ENCODE measurements at places on chromosomes 1 and 21.

DNA sequence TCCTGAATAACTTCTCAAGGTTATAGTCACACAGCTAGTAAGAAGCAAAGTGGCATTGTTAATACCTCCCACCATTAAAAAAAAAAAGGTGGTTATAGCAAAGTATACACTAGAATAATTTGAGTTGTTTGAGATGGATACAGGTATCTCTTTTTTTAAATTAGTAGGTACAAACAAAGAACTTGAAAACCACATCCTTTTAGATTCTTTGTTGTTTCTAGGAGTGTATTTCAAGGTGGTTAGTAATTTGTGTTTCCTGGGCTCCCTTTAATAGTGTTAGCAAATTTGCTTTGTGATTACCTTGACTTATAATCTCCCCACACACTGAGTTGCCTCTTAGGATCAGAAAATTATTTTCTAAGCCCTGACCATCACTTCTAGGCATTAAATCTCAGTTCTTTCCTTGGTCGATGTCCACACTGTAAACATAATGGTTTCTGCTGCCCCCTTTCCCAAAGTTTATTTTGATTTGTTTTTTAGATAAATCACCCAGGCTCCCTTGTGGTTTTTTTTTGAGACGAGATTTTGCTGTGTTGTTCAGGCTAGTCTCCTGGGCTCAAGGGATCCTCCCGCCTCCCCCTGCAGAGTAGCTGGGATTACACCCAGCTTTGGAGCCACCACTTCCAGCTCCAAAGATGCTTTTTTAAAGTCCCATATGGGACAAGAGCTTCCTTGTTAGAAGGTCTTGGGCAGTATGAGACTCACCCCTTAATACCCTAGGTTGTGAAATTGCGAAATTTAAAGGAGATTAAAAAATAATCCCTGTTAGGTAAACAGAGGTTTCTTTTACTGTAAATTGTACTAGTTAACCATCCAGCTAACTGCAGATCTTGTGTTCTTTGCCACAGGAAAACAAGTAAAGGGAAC is 6.2 kb downstream of the AKIRIN1 start:
- DNase-seq = no peak

- no peak for DNase-seq
Measured at GRCh38 chr1:43930949-43931275, 2.7 kb upstream of the ARTN start.

GRCh38 chr1:69777971-69778370 is 210.2 kb downstream of the LRRC7 start:
- no peak for DNase-seq

DNA sequence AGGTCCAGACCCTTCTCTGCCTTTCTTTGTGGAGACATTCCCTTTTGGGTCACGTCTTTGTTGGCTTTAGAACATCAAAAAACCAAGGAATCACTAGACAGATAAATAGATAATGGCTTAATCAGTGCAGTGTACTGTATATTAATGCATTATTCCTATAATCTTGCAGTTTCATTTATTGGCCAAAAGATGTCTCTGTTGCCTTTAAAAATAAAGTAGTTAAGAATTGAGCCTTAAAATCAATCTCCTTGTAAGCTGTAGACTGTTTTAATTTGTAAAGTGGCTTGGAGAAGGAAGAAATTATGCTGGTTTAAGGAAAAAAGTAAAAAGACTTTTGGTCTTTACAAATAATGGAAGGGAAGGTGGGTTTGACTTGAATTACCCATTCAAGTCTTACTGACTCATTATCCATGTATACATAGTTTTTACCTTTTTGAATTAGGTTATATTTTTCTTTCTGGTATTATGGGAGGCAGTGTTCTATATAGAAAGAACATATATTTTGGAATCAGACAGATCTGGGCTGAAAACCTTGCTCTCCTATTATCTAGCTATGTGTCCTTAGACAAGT is 84.6 kb downstream of the VPS13D start:
- no peak for DNase-seq

GRCh38 chr1:11841245-11842153 is 6.1 kb downstream of the NPPA start:
- no peak for DNase-seq
